Substantia nigra (tissue), 51 donors: ENCODE measurements at places on chromosomes 6 and 20.

- DNase-seq, result no peak
Measured at GRCh38 chr20:823574-823902, 10.0 kb upstream of the FAM110A start.

DNA sequence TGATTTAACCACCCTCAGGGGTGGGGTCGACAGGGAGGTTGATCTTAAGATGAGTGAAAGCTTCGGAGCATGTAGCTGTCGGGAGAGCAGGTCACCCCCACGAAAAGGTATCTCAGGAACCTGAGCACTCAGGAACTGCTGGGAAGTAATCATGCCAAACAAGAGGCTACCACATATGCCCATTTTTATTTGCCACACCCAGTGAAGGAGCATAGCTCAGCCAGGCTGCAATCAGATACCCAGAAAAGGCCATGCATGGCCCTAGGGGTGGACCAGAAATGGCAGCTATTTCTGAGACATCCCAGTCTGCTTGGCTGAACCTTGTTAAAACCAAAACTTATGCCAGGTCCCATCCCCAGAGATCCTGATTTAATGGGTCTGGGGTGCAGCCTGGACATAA is 72.7 kb upstream of the ISM1 start:
- DNase-seq, result no peak

- DNase-seq, result no peak
Measured at GRCh38 chr6:159978291-159979135, 9.6 kb downstream of the IGF2R start.

DNA sequence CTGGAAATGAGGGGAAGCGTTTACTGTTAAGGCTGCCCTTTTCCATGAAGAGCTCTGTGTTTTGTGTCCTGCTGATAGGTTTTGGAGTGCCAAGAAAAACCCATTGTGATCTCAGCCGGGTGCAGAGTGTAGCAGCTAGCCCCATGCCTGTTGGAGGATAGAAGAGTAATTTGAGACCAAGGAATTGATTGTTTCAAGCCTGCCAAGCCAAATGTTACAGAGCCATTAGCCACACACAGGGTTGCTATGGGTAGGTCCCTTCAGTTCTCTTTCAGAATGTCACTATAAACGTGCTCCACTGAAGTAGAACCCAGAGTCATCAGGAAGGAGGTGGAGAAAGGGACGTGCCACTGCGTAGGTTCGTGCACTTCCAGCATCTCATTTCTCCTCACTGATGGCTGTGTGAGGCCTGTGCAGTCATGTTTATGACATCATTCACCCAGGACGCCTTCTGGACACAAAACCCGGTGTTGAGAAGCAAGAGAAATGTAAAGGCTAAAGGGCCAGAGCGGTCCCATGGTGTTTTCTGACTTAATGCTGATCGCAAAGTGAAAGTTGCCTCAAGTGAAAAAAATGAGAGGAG is 6.6 kb downstream of the GMPR start:
- no peak for DNase-seq

DNA sequence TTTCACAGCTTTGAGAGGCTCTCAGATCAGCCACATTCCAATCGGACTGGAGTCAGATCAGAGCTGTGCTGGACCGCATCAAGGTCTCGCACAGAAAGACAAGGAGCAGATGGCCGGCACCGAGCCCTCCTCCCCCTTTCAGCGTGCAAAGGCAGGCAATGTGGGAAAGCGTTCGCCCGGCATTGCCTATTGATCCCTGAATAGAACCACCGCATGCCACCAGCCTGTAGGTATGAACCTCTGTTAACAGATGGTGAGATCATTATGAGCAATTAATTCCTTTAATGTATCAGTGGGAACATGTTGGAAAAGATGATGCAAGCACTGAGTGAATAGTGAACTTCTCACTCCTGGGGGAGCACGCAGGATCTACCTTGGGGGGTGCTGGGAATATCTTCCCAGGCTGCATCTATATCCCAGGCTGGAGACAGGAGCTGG is 117.5 kb upstream of the ID4 start:
- DNase-seq, result no peak

- DNase-seq, result no peak
Measured at GRCh38 chr6:33190504-33191107, 1.7 kb downstream of the COL11A2 start.

GRCh38 chr20:32605167-32605656 is 20.1 kb upstream of the NOL4L start:
- peak; percentile 21 for DNase-seq
